NCI-H1092 treated with DMSO at 0.1 percent for 48 hours (cell line): ENCODE measurements at places on chromosomes 1 and 21.

DNA sequence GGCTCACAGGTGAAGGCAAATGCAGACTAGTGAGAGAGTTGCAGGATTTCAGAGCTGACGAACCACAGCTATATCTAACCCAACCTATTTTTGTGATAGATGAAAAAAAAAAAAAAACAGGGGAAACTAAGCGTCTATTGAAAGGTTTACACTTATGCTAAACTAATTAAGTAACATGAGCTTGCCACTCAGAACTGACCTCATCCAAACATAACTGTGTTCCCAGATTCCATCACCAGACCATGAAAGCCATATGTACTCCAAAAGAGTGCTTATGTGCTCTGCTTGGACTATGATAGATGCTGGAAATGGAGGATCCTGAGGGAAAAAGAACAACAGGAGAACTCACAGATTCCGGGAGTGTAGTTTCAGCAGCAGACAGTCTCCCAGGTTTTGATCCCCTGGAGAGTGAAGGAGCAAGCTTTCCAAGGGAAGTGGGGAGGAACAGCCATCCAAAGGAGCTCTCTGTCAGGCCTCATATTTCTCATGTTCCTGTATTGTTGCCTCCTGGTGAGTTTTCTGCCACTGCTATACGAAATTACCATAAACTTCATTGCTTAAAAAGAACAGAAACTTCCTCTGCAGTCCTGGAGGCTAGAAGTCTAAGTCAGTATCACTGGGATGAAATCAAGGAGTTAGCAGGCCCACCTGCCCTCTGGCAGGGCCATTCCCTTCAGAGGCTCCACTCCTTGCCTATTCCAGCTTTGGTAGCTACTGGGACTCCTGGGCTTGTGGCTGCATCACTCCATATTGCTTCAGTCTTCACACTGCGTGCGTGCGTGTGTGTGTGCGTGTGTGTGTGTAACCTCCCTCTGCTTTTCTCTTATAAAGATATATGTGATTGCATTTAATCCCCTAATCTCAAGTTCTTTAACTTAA is 38.1 kb downstream of the NIBAN1 start:
- no peak for DNase-seq

DNA sequence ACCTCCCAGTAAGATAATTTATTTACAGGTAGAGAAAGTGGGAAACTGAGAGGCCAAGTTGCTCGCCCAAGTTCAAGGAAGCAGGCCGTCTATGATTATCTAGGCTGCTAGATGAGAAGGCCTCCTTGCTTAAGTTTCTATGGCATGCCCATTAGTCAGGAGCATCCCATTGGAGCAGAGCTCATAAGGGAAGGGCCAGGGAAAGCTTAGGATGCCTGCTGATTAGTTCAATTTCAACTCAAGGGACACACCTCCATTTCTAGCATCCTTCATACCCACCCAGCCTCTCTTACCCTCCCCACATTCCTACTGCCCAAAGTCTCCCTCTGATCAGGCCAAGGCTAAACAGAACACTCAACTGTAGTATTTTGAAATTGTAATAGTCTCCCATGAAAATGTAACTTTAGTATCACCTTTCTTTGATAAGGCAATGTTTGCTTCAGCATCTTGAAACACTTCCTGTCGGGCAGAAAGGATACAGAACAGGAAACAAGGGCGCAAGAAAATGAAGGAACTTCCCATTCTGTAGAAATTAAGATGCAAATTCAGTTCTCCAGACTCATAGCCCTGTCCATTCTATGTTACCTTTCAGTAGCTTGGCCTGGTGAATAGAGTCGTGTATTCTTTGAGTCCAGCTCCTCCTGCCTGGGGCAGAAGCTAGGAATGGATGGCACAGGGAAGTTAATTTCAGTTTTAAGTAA is 46.3 kb upstream of the TARBP1 start:
- DNase-seq = no peak

DNA sequence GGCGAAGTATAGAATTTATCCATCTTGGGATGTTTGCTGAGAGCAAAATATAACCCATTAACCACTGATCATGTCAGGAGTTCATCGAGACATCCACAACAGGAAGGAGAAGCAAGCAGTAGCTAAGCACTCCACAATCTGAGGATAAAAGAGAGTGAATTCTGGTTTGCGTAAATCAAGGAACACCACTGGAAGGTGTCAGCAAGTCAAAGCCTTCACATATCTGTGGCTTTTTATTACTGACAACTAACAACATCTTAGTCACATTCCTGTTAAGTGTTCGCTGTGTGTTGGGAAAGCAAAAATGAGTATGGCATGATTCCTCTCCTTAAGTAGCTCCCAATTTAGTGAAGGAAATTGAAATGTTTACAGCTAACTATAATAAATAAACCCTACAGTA is 44.5 kb upstream of the DARS2 start:
- no peak for DNase-seq

DNA sequence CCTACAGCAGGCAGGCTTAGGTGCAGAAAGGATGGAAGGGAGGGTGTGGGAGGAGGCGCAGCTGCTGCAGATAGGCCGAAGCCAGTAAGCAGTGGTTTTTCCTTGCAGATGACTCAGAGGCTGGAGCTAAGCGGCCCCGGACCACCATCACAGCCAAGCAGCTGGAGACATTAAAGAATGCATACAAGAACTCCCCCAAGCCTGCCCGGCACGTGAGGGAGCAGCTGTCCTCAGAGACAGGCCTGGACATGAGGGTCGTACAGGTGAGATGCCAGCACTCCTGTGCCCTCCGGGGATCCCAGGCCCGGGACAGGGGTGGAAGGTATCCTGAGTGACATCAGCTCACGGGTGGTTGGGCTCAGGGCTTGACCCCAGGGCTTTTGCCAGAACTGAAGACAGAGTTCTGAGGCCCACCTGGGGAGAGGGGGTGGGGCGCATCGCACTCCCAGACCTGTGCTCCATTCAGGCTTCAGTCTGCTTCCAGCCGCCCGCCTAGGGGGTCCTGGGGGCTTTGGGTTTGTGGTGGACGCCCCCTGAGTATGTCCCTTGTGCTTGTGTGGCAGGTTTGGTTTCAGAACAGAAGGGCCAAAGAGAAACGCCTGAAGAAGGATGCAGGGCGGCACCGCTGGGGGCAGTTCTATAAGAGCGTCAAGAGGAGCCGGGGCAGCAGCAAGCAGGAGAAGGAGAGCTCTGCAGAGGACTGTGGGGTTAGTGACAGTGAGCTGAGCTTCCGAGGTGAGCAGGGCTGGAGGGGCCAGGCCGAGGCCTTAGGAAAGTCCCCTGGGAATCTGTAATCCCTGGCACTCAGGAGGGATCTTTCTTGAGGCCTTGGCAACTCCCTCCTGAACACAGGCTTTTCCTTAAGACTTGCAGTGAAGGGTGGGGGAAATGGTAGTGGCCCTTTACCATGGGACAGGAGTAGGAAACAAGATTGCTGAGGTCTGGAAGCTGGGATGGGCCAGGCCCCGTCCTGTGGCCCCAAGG is 41.5 kb downstream of the LHX4 start:
- no peak for DNase-seq

DNA sequence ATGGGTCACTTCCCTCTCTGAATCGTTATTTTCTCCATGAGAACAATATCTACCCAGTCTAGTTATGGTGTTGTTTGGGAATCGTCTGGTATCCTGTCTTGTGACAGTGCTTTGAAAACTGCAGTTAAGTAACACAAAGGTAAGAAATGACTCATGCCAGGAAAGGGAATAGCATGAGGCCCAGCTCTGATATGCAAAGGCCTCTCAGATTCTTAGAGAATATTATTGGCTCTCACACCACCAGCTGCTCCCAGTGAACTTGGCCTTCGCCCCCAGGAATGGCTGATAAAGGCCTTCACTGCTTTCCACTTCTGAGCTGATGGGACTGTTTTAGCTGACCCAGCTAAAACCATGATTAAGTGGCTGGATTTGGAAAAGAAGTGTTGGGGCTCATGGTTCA is 27.1 kb downstream of the NEK2 start:
- no peak for DNase-seq

DNA sequence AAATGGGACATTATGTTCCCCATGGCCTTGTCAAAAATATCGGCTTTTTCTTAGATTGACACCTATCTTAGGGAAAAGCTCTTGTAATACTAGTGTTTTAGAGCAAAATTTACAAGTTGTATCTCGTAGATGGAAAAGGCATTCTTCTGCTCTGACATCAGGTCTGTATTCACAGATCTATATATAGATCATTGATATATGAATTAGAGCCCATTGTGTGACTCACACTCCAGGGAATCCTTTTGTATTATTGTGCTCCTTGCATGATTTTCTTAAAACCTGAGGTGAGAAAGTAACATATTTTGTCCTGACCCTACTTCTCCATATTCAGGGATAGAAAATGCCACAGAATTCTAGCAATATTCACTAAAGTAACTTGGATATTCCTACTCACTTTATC is 1160.8 kb upstream of the B3GALT2 start:
- DNase-seq = no peak

DNA sequence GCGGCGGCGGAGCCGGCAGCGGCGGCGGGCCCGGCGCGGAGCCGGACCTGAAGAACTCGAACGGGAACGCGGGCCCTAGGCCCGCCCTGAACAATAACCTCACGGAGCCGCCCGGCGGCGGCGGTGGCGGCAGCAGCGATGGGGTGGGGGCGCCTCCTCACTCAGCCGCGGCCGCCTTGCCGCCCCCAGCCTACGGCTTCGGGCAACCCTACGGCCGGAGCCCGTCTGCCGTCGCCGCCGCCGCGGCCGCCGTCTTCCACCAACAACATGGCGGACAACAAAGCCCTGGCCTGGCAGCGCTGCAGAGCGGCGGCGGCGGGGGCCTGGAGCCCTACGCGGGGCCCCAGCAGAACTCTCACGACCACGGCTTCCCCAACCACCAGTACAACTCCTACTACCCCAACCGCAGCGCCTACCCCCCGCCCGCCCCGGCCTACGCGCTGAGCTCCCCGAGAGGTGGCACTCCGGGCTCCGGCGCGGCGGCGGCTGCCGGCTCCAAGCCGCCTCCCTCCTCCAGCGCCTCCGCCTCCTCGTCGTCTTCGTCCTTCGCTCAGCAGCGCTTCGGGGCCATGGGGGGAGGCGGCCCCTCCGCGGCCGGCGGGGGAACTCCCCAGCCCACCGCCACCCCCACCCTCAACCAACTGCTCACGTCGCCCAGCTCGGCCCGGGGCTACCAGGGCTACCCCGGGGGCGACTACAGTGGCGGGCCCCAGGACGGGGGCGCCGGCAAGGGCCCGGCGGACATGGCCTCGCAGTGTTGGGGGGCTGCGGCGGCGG is 1.0 kb downstream of the ARID1A start:
- peak; percentile 26 for DNase-seq

DNA sequence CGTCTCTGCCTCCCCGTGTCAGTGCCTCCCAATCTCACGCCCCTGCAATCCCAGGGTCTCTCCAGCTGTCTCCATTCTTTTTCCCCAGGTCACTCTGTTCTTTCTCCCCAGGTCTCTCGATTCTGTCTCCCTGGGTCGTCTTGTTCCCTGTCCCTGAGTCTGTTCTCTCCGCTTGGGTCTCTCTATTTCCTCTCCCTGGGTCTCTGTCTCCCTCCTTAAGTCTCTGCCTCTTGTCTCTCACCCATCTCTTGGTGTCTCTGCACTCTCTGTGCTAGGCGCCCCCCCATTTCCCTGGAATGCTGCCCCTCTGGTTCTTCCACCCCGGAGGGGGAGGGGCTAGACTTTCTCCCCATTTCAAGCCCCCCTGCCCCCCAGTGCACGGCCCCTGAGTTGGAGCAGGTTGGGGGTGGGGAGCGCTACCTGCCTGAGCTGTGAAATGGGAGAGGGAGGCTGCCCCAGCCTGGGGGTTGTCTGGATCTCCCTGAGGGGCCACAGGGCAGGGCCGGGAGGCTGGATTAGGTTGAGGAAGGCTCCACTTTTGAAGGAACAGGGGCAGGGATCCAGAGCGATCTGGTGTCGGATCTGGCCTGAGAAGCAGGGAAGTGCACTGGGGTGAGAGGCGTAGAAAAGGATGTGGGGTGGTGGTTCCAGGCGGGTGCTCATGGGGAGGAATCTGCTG is 1.4 kb downstream of the PTPRF start:
- no peak for DNase-seq

- DNase-seq = no peak
Observed at GRCh38 chr1:86084998-86085397, 71.6 kb downstream of the COL24A1 start.

GRCh38 chr1:85195703-85196102 is 5.1 kb downstream of the SYDE2 start:
- no peak for DNase-seq

DNA sequence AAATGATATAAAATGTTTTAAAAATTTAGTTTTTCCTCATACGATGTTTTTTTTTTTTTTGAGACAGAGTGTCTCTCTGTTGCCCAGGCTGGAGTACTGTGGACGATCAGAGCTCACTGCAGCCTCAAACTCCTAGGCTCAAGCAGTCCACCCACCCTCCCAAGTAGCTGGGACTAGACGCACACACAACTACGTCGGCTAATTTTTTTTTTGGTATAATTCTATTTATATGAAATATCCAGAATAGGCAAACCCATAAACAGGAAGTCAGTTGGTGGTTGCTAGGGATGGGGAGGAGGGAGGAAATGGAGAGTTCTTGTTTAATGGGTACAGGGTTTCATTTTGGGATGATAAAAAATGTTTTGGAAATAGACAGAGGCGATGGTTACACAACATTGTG is 56.5 kb downstream of the WARS2 start:
- DNase-seq = no peak

- DNase-seq = no peak
Observed at GRCh38 chr1:57195436-57195941, 228.4 kb downstream of the DAB1 start.

DNA sequence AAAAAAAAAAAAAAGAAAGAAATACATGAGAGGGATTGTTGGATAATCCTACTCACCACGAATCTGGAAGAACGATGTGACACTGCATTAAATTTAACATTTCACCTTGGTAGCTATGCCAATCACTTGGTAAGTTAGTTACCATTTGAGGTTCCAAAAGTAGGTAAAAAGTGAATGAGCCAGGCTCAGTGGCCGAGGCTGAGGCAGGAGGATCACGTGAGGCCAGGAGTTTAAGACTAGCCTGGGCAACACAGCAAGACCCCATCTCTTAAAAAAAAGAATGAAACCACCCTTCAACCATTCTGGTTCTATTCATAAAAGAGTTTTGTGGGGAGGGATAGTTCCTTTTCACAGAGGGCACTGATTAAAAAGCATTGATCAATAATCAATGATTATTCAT is 133.6 kb downstream of the ADSS2 start:
- DNase-seq = no peak
